ENCODE measurements at places on chromosomes 3 and 15.

DNA sequence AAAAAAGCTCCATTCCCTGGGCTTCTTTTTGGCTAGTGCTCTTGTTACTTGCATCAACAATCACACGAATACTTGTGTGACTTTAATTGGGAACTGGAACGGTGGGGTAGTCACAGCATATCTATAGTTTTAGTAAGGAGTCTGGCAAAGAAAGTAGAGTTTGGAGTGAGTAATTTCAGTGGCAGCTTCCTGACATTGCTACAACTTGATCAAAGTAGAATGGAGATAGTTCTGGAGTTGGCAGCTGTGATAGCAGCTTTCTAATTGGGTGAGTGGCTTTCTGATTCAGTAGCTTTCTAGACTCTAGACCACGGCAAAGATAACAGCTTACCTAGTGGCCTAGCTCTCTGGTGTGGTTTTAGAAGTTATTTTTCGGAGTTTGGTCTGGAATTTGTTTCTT is 475.0 kb downstream of the TUSC7 start:
- DNase-seq = no peak

DNA sequence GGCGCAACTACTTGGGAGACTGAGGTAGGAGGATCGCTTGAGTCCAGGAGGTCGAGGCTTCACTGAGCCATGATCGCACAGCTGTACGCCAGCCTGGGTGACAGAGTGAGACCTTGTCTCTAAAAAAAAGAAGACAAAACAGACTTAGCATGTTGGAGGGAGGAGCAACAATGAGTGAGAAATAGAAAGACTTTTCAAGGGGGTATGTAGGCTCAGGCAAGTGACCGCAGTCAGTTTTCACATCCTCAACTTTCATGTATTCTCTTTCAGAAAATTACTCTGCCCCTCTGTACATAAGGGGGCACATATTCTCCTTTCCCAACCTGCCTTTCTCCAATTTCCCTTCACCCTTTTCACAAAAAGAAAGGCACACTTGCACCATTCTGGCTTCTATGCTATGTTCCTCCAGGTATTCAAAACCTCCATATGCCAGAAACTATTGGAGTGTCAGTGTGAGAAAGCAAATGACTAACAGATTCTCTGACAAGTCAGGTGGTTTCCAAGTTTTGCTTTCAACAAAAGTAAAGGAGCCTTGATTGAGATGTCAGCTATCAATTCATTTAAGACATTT is 7.6 kb downstream of the NSUN3 start:
- DNase-seq = no peak

DNA sequence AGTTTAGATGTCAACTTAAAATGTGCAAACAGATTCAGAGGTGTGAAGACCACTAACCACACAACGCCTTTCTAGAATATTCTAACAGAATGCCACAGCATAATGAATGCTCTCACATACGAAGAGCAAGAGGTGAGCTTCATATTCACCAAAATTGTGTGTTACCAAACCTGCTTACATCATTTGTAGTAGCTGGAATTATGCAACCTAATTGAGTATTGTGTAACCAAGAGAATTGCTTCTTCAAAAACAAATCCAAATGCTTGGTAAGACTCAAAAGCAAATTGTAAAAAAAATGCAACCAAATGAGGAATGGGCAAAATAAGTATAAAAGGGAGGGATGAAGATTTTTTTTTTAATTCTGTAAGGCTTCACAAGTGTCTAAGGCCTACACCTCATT is 160.7 kb downstream of the TAFA4 start:
- no peak for DNase-seq

- DNase-seq = peak; percentile 49
Measured at GRCh38 chr3:24495326-24495994, 810 bp upstream of the THRB start.

GRCh38 chr3:111548092-111548491 is 6.1 kb downstream of the CD96 start:
- DNase-seq = no peak

GRCh38 chr15:62380011-62380410 is 214.9 kb upstream of the C2CD4B start:
- no peak for DNase-seq

GRCh38 chr3:22608093-22608492 is 595.0 kb upstream of the UBE2E2 start:
- DNase-seq = no peak
